Type B pancreatic cell (in vitro differentiated cells): ENCODE measurements at places on chromosomes 1 and 21.

DNA sequence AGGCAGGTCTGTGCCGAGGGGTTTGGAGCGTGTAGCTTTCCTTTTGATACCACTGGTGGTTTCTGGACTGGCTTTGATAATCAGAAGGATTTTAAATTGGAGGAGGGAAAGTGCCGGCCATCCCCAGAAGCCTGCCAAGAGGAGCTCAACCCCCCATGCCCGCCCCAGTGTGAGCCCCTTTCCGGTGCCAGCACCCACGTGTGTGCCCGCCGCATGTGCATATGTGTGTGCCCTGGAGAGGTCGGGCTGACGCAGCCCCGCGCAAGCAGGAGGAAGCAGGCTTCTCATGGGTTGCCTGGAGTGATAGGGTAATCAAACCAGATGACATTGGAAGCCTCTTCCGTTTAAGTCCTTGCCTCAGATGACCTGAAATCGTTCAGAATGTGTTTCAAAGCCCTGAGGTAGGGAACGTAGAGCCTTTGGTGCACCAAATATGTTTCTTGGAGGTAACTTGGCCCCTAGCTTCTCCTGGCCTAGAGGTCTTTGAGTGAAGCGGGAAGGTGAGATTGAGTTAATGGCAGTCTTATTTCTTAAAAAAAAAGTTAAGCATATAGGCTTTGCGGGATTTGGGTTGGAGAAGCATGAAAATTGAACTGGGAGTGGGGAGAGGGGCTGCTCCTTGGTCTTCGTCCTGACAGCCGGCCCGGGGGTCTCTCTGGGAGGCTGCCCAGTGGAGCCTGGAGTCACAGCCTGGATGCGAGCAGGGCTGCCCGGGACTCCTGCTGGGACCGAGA lies 34.1 kb upstream of the ARHGEF16 start:
- DNase-seq = no peak

DNA sequence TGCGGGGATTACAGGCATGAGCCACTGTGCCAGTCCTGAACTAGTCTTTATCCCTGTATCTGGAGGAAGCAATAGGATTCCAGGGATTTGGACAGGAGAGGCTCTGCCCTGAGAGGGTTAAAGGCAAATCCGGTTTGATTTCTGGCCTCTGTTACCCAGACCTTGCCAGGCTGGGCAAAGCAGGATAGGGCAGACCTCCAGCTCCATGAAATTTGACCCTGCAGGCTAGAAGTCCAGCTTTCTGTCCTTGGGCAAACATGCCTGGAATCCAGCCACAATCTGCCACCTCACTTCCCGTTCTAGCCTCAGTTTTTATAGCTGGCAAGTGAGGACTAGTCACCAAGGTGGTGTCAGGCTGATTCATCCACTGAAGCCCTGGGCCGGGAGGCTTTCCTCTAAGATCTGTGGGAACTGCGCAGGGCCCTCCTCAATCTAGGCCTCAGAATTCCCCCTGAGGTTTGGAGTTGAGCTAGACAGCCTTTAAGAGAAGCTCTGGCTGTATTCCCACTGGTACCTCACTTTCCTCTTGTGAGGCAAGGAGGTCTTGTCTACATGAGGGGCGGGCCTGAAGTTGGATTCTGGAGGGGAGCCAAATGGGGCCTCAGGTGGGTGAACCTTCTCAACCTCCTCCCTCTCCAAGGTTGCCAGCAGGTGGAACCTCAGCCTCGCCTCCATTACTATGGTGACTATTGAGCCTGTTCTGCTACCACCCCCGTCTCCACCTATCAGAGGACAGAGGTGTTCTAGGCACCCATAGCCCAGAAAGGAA lies 7.0 kb upstream of the P3R3URF start:
- no peak for DNase-seq

DNA sequence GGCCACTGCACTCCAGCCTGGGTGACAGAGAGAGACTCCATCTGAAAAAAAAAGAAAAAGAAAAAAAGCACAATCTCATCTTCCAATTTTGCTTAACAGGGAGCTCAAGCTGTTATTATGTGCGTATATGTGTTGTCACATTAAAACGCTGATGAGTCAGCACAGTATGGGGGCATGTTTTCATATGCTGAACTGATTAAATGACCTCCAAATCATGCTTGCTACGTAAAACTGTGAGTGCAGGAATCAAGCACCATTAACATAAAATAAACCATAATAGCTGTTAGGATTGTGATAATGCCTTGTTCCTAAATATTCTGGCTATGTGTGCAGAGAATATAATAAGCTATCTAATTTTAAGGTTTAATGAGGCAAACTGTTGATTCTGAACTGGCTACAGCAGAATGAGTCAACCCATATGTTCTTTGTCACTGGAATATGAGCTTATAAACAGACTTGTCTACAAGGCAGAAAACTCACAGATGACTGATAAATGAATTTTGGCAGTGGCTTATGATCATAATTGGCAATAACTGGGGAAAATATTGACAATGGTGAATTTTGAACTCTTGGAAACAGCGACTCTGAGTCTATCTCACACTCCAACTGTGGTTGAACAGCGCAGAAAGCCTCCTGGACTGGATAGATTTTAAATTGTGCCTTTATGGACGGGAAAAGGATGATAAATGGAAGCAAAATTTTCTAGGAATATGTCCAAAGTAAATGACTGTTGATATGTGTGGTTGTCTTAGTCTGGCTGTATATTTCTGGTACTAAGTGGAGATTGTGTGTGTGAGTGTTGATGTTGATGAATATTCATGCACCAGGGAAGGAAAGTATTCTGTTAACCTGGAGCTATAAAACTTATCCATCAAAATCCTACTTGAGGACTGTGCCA lies 75.5 kb downstream of the VCAM1 start:
- DNase-seq = no peak

GRCh38 chr1:50181027-50181663 lies 72.4 kb downstream of the ELAVL4 start:
- DNase-seq = no peak

- DNase-seq = no peak
These were observed 650.4 kb downstream of the LTN1 start for GRCh38 chr21:28342212-28342810.

GRCh38 chr21:37749132-37749531 lies 167.1 kb downstream of the KCNJ6 start:
- DNase-seq = no peak

- no peak for DNase-seq
These were observed 37.6 kb downstream of the PDE4B start for GRCh38 chr1:65830306-65830705.

DNA sequence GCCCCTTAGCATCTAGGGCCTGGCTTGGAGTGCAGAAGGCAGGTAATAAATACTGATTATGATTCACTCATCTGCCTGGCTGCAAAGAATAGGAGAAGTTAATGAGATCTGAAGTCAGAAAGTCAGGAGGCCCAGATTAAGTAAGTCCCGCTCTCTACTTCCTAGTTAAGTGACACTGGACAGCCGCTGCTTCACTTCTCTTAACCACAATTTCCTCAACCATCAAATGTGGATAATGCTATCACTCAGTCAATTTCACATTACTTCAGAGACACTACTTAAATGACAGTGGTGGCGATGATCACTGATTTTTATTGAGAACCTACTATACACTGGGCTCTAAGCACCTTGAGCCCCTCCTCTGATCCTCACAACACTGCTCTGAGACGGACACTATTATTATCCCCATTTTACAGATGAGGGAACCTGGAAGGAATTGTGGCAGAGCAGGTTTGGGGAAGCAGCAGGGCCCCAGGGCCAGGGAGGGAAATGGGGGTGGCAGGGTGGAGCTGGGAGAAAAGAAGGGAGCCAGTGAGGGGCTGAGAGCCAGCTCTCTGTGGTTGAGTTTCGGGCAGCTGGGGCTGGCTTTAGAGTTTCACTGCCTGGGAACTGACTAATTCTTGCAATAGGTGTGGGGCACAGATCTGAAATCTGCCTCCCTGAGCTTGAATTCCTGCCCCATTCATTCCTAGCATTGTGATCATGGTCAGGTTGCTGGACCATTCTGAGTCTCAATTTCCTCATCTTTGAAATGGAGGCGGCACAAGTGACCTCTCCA lies 2.4 kb upstream of the E2F2 start:
- DNase-seq = no peak

- DNase-seq = no peak
These were observed 13.0 kb upstream of the AHCYL1 start for GRCh38 chr1:109971559-109971958.

- DNase-seq = no peak
These were observed 7.0 kb upstream of the TRAPPC10 start for GRCh38 chr21:44005071-44005470.

DNA sequence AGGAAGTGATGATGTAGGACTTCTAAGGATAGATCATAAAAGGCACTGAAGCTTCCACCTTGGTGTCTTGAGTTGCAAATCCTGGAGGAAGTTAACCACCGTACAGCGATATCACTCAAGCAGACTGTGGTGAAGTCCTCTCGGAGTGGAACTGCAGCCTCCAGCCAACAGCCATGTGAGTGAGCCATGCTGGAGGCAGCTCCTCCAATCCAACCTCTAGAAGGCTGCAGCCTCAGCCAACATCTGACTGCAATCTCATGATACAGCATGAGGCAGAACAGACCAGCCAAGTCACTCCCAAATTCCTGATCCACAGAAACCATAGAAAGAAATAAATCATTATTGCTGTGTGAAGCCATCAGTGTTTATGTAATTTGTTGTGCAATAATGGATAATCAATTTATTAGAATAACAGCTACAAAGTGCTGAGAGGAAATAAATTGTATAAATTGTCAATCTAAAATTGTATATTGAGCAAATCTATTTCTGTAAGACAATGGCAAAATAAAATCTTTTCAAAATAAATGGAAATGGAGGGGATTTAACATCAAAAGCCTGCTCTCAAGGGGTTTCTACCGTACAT lies 65.0 kb downstream of the PRSS38 start:
- DNase-seq = no peak

- DNase-seq = no peak
These were observed 69.7 kb downstream of the CC2D1B start for GRCh38 chr1:52296345-52296744.

DNA sequence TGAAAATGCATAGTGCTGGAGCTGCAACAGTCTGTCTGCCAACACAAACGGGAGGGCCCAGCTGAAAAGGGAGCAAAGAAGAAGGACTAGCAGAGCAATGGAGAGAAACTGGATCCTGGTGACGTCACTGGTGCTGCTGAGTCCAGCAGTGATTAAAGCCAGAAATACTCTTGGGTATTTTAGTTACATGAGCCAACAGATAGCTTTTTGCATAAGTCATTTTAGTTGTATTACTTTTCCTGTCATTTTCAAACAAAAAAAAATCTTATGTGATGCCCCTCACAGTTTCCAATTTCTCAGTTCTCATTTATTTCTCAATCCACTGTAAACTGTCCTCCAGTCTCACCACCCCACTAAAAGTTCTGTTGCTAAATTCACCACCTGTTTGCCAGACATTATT lies 38.7 kb upstream of the NEK7 start:
- DNase-seq = no peak

DNA sequence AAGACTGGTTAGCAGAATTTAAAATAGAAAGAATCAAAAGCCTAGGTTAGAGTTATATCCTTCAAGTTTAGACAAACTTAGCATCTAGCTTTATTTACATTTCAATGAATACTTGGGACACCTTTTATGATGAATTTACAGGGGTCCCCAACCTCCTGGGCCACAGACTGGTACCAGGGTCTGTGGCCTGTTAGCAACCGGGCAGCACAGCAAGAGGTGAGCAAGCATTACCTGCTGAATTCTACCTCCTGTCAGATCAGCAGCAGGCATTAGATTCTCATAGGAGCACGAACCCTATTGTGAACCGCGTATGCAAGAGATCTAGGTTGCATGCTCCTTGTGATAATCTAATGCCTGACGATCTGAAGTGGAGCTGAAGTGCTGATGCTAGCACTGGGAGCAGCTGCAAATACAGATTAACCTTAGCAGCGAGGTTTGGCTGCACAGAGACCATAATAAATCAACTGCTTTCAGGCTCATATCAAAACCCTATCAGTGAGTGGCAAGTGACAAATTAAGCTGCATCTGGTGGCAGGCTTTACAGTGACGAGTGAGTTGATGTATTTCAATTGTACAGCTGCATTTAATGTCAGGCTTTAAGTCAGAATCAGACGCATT lies 82.0 kb downstream of the UCHL5 start:
- DNase-seq = no peak

- DNase-seq = no peak
These were observed 55.2 kb upstream of the C1orf174 start for GRCh38 chr1:3955196-3955772.

DNA sequence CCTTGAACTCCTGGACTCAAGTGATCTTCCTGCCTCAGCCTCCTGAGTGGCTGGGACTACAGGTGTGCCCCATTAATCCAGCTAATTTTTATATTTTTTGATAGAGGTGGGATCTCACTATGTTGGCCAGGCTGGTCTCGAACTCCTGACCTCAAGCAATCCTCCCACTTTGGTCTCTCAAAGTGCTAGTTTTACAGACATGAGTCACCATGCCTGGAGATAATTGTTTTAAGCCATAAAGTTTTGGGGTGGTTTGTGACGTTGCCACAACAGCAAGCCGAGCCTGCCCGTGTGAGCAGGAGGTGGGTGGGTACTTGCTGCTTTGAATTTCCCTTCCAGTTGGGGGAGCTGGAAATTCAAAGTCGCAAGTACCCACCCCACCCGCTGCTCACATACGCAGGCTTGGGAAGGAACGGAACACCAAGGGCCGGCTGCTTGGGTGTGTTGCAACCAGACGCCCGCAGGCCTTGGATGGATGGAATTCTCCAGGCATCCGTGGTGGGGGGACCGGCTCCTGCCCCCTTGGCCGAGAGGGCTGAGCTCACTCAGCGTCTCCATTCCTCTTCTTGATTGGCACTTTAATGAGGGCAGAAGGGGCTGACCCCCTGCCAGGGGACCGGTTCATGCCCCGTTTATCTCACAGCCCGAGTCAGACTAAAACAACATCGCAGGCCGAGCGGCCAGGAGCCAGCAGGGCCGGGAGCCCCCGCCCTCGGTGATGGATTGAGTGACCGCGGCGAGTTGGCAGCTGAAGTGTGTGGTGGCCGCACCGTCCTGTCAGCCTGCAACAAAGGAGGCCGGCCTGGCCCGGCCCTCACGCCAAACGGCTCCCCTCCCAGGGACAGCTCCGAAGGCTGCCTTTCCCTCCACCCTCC lies 78.1 kb downstream of the DHRS3 start:
- peak; percentile 87 for DNase-seq

DNA sequence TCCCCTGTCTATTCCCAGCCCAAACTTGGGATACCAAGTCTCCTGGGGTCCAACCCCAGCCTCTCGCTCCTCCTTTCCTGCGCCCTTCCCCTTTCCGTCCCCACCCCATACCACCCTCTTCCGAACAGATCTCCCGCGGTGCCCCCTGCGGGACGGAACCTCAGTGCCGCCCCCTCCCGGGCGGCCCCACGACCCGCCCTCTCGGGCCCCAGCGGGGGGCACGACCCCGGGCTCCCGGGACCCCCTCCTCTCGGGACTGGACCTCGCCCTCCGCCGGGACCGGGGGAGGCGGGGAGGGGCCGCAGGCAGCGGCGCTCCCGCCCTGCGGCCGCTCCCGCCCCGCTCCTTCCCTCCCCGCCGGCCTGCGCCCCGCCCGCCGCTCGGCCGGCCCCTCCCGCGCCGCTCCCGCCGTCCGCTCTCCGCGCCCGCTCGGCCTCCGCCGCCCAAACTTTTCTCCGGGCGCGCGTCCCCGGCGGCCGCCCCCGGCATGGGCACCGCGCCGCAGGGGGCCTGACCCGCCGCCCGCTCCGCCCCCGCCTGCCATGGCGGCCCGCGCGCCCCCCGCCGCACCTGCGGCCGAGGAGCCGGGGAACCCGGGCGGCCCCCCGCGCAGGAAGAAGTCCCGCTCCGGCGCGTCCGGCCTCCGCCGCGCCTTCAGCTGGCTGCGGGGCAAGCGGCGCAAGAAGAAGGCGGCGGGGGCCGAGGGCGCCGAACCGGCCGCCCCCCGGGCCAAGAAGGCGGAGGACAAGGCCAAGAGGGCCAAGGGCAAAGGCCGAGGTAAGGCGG lies 39.0 kb upstream of the SYNC start:
- no peak for DNase-seq
